ENCODE measurements at places on chromosomes 12 and 14.

DNA sequence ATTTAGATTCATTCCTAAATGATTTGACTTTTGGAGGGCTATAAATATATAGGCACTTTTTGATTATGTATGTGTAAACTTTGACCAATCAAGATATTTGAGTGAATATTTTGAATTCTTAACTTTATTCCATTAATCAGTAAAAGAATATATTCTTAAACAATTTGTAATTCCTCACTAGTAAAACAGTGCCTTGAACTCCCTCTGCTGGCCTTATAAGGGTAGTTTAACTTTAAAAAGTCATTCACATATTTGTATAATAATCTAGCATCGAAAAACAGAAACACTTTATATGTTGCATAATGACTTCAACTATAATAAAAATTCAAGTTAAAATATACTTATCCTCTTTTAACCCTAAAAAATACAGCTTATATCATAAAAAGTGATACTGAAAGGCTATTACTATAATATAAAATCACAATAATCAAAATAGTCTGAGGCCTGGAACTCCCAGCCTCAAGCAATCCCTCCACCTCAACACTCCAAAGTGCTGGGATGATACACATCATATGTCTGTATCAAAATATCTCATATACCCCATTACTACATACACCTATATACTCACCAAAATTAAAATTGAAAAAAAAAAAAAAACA is 31.2 kb downstream of the CCDC59 start:
- DNase-seq: no peak

- DNase-seq: no peak
Observed at GRCh38 chr12:38875586-38876228, 29.7 kb downstream of the CPNE8 start.

- no peak for DNase-seq
Observed at GRCh38 chr12:84128117-84128991, 784.2 kb downstream of the SLC6A15 start.

DNA sequence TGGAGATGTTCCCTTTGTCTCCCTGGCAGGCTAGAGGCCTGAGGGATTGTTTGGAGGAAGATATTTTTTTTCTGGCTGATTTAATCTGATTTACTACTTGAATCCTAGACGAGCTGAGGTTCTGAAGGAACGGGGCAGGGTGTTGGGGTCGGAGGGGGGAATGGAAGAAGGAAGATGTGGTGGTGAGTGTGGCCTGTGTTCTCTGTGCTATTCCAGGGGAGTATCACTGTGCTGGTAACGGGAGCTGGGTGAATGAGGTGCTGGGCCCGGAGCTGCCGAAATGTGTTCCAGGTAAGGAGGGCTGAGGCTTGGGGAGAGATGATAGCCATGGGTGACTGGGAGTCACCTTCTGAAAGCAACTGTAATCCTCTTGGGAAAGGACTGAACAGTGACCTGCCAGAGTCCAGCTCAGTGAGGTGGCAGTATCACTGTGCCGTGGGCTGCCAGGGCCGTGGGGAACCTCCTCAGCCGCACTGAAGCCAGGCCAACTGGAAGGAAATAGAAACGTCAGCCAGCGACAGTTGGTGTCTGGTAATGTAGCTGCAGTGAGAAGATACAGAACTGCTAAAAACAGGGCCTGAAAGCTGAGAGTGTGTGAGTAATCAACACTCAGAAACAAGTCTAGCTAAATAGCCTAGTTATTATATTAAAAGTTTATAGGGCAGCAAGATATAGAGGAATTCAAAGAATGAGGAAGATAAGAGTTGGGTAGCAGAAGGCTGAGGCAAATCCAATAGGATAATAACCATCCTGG is 7.9 kb downstream of the C1S start:
- no peak for DNase-seq

GRCh38 chr12:94622475-94622874 is 27.9 kb downstream of the TMCC3 start:
- no peak for DNase-seq

DNA sequence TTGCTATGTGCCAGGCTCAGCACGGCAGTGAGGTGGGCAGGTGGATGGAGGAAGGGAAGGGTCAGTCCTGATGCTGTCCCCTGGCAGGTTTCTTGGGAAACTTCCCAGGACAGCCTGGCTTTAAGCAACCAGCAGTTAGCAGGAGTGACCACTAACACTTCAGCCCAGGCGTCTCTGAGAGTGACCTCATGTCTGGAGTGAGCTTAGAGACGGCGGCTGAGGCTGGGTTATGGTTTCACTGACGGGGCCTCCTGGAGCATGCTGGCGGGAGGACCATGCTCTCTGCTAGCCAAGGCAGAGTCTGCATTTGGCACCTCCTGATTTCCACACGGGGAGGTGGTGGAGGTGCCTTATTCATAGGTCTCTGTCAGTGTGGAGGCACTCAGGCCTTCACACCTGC is 2.5 kb downstream of the HHIPL1 start:
- DNase-seq: no peak

DNA sequence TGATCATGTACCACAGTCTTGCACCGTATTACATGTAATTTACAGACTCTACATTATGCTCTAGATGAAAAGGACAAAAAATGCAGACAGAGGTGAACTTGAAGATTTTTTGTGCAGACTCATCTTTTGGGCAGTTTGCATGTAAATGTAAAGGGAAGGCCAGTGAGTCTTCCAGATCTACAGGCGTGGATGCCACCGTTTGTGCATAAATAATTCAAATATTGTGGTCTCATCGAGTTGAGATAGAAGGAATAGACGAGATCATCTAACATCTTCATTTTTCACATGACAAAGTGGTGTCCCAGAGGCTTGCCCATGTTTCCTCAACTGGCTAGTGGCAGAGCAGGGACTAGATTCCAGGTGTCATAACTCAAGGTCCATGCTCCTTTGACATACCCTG is 125.2 kb downstream of the ALX1 start:
- no peak for DNase-seq

All from stimulated activated CD8-positive, alpha-beta memory T cell treated with anti-CD3 and anti-CD28 coated beads, Interleukin-7, amount 100 ng/mL, for 4 hours (primary cell).